Immature natural killer cell (primary cell): ENCODE measurements at places on chromosomes 12 and 14. TPM values are rescaled to one million over a fixed set of nuclear protein-coding genes. Genes with fewer than 3 reads are reported as not detected.
A peak's percentile ranks its signal among the peaks of the same experiment; 100 is the strongest.

DNA sequence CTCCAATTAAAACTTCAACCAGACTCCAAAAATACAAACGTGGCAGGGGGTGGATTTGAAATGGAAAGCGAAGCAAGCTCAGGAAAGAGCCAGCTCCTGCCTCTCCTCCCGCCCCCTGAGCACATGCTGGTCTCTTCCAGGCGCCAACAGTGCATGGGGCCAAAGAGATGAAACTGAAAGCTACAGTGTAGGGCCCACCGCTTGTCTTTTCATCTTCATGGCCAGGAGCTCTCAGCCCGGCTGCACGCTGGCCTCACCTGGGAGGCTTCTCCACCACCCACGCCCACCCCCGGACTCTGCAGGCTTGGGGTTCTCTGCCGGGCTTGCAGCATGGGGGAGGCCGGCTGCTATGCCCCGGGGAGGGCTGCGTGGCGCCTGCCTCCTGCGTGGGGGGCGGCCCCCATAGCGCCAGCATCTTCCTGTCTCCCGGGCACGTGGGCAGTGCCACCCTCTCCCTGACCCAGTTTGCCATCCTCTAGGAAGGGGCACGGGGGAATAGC lies 2.0 kb downstream of the RIMBP2 start:
- no peaks in the 10 kb centered on the region for H3K27me3 ChIP-seq
- no peaks in the 10 kb centered on the region for H3K36me3 ChIP-seq
- H3K4me1 ChIP-seq, result peaks cover 2% of the 10 kb centered on the region
- peak overlapping the region; percentile 11 for H3K4me3 ChIP-seq
- no peak overlapping the region for H3K27ac ChIP-seq
- DNase-seq, result no peak

Gene ESRRB
- not detected for polyA plus RNA-seq

Gene MVK
- polyA plus RNA-seq, result 4.2 TPM

Gene CEP170B
- polyA plus RNA-seq, result not detected

GRCh38 chr12:6368906-6369525 lies 6.3 kb downstream of the SCNN1A start:
- H3K27me3 ChIP-seq, result no peaks in the 10 kb centered on the region
- peak overlapping the region; percentile 93 for H3K27ac ChIP-seq
- peaks cover 47% of the 10 kb centered on the region for H3K4me1 ChIP-seq
- DNase-seq, result no peak

- DNase-seq, result peak; percentile 48
- peaks cover 22% of the 10 kb centered on the region for H3K4me1 ChIP-seq
- H3K36me3 ChIP-seq, result no peaks in the 10 kb centered on the region
- H3K27me3 ChIP-seq, result peaks cover 5% of the 10 kb centered on the region
Observed at GRCh38 chr12:70719672-70720420, 82.6 kb upstream of the PTPRB start.
